ENCODE measurements at places on chromosomes 11 and 22. TPM values are rescaled to one million over a fixed set of nuclear protein-coding genes. Genes with fewer than 3 reads are reported as not detected.

Gene NUDT22
- total RNA-seq = 61.8 TPM

Gene KRTAP5-8
- not detected for total RNA-seq

Gene RAG2
- not detected for total RNA-seq

Gene ISX
- total RNA-seq = not detected

Gene GRIA4
- total RNA-seq = 0.12 TPM

Gene ATG2A
- 7.8 TPM for total RNA-seq

Gene GLB1L3
- total RNA-seq = not detected

Gene SSTR3
- total RNA-seq = not detected

Gene AP1B1
- total RNA-seq = 79.1 TPM

Gene OR4D11
- total RNA-seq = not detected

Gene PDGFD
- 1.3 TPM for total RNA-seq

Gene MYRF
- total RNA-seq = 0.44 TPM

Gene SCGB1C1
- not detected for total RNA-seq

Gene NRXN2
- 30.3 TPM for total RNA-seq

Gene OR52B4
- not detected for total RNA-seq

Measured in aortic smooth muscle cell (primary cell).